ENCODE measurements at places on chromosomes 5 and 9.

- no peak for DNase-seq
Measured at GRCh38 chr5:160835376-160835775, 16.6 kb downstream of the ATP10B start.

DNA sequence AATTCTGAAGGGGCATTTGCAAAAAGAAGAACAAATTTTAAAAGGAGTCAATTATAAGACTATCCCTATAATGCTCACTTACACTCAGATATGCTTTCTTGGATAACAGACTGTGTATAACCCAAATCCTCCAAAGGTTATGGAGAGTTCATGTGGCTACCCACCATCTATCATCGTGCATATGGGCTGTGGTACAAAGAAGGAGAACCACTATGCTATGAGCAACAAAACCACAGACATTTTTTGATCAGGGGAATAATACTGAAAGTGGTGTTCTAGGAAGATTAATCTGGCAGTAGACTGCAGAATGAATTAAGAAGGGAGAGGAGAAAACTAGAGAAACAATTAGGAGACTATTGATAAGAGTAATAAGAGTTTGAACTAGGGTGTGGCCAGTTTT, 16.8 kb downstream of the NR3C1 start:
- DNase-seq = no peak

DNA sequence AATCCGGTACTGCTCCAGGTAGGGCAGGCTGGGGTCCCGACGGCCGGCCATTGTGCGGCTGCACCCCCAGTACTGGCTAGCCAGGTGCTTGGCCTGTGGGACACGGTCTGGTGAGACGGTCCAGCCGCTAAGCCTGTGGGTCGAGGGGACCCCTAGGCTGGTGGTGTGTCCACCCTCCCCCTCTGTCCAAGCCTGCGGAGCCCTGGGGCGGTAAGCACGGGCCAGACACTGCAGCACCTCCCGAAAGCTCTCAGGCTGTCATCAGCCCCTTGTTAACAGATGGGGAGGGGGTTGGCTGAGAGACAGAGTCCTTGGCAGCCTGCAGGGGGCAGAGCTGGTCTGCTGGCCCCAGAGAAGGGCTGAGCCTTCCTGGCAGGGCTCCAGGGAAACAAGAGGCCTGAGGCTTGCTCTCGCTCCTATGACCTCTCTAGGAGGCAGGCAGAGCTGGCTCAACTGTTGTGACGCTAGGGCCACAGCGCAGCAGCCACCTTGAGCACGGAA, 11.8 kb upstream of the MRNIP start:
- DNase-seq = peak; percentile 25

DNA sequence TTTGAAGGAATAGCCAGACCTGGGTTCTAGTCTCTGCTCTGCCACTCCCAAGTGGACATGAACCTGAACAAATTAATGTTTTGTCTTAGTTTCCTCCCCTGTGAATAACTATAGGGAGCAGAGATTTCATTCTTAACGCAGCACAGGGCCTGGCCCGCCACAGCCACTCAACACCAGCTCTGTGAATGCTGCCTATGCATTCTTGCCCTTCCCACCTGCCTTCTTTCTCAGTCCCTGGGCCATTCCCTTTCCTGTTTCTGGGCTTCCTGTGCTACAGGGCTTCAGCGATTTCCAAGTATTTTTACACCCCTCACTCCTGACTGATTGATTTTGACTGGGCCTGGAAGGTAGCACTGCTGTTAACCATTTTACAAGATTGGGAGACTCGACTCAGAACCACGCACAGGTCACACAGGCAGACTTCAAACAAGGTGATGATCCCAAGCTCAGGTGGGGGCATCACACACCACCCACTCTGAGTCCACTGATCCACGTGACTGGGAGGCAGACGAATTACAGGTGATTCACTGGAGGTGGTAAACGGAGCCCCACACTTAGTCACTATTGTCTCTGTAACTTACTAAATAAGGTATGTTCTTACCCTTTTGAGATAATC, 21.4 kb downstream of the PTPN3 start:
- DNase-seq = no peak

DNA sequence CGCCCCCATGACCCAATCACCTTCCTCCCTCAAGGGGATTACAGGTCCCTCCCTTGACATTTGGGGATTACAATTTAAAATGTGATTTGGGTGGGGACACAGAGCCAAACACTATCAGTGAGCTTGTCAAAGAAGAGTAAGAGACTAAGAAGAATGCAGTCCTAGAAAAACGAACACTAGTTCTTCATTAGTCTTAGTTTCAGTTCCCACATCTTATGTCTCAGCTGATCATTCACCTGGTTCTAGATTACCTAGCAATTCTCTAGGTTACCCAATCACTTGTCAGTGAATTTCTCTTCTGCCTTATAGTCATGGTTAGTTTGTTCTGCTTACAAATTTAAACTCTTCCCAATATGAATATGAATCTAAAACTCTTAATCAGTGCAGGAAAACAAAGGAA, 251.5 kb downstream of the COX7C start:
- DNase-seq = no peak

GRCh38 chr5:52077941-52078815, 694.9 kb downstream of the ISL1 start:
- DNase-seq = no peak

GRCh38 chr5:175686396-175686795, 28.5 kb downstream of the HRH2 start:
- no peak for DNase-seq

GRCh38 chr9:134064711-134065110, 3.1 kb downstream of the BRD3 start:
- no peak for DNase-seq

- no peak for DNase-seq
Measured at GRCh38 chr5:97229688-97230285, 46.7 kb upstream of the RIOK2 start.

- no peak for DNase-seq
Measured at GRCh38 chr9:72984226-72984947, 31.5 kb upstream of the ALDH1A1 start.
